RPMI8226 (cell line): ENCODE measurements at places on chromosomes 5 and 9.

- no peak for DNase-seq
Measured at GRCh38 chr9:9603345-9603744, 1009.5 kb downstream of the PTPRD start.

- DNase-seq, result no peak
Measured at GRCh38 chr5:121377461-121377860, 474.2 kb upstream of the FTMT start.

GRCh38 chr9:127935765-127936221, 1.9 kb downstream of the DPM2 start:
- no peak for DNase-seq

DNA sequence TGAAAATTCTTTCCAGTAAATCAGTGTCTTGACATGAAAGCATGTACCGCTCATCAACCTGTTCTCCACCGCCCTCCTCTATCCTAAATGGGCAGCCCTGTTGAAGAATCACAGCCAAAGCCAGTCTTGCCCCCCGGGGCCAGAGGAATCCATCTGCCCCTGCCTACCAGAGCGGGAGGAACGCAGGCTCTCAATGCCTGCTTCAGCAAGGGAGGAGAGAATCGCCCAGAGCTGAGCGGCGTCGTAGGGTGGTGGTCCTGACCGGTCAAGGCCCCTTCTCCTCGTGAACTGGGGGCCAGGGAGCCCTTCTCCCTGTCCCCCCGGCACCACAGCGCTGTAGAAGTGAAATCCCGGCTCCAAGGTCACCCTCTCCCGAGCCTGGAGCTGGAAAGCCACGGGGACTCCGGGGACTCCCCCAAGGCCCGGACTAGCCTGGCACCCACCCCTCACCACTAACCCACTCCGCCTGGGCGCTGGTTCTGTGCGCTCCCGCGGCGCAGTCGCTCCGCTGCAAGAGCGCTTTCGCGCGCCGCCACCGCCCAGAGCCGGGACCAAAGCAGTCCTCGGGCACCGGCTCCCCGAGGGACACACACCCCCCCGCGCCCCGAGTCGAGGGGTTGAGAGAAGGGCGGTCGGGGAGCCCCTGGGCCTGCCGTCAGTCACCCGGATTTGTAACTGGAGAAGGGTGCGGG, 718 bp upstream of the TMEM215 start:
- no peak for DNase-seq

DNA sequence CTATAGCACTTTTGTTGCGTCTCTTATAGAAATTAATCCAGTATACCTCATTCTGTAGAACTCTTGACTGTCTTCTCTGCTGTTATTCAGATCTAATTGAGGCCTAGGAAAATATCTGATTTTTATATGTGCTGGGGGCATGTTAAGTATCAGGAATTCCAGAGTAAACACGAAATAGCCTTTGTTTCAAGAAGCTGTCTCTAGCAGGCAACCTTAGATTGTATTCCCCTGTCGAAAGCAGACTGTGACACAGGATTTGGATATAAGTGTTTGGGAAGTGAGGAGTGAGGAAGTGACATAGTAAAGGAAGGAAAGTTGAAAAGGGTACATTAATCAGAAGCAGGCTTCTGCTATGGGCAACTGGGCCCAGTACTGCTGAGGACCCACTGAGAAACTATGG, 72.1 kb upstream of the RASA1 start:
- no peak for DNase-seq

DNA sequence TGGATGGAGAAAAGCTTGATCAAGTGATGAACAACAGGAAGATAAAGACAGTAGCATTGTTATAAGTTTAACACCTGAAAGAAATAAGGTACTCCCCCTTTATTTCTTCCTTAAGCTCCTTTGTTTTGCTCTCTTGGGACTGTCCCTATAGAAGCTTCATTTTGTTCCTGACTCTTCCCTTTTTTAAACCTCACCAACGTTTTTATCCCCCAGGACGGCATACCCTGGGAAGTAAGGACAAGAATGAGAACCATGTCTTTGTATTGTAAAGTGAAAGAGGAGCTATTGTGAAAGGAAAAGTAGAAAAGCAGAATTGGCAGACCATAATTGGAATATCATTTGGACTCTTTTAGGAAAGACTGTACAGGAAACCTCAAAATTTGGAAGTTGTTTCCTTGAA, 1368.6 kb upstream of the C9orf72 start:
- no peak for DNase-seq

DNA sequence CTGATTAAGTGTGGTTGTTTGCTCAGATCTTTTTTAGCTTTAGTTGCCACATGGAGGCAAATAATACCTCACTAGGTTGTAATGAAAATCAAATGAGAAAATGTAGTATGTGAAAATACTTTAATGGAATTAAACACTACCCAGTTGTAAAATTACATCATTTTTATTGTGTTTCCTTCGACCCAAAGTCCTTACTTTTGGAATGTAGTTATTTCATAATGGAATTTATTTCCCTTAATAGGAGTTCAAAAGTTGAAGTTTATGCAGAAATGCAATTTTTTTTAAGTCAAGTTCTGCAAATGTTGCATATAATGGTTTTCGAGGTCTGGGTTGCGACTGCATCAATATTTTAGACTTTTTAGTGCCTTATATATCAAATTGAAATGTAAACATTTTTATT, 31.0 kb downstream of the TNPO1 start:
- DNase-seq, result no peak

GRCh38 chr5:66757219-66757833, 161.1 kb downstream of the MAST4 start:
- DNase-seq, result peak; percentile 60

- no peak for DNase-seq
Measured at GRCh38 chr9:8633784-8634183, 834.2 kb upstream of the DMAC1 start.

- peak; percentile 8 for DNase-seq
Measured at GRCh38 chr9:97866848-97867247, 13.8 kb downstream of the FOXE1 start.

DNA sequence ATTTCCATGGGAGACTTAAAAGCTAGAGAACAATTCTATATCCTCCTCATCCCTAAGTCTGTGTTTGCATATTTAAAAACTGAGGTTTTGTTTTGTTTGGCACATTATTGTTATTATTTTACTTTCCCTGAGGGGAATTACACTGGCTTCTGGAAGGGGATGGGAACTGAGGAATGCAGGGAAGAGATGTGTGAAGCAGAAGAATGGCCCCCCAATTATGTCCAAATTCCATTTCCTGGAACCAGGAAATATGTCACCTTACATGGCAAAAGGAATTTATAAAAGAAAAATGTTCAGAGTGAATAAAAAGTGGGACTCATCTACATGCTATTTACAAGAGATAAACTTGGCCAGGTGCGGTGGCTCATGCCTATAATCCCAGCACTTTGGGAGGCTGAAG, 129.8 kb downstream of the MARCHF11 start:
- DNase-seq, result no peak

DNA sequence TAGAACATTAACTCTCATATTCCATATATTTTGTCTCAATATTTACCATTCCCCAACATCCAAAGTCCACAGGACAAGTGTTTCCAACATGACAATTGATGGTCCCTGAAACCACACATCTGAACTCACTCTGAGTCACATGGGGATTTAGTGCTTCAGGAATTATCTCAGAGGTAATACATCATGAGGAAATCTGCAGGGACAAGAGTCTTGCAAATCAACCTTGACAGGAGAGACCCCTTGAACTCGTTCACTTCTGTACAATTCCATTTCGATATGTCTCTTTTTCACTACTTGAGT, 119.7 kb upstream of the ABCA1 start:
- DNase-seq, result no peak

- DNase-seq, result no peak
Measured at GRCh38 chr5:19208397-19208796, 779.6 kb downstream of the CDH18 start.

DNA sequence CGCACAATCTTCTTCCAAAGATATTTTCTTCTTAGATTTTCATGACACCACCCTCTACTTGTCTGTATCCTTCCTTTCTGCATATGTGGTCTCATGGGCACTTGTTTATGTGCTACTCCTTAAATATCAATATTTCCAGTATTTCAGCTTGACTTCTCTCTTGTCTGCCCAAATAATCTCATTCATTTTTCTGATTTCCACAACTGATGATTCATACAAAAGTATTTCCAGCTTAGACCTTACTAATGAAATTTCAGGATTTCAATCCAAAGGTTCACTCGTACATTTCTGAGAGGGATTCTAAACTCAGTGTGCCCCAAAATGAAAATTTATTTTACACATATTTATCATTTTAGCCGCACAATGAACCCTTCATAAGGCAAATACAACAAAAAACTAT, 928.9 kb upstream of the C9orf72 start:
- no peak for DNase-seq

DNA sequence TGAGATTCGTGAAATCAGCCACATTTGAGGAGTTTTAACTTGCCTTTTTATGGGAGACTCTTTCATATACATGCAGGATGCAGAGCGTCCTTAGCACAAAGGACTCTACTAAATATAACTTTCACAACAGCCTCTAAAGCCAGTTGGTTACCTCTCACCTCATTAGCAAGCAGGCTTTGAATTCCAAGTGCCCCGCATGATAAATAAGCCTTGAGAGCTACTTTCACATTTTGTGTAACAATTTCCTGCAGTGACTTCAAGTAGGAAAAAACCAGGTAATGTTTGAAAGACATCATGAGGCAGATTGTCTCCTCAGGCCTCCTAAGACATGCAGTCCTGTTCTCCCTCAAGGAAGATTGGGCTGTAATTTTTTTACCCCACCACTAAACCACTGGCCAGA, 50.5 kb downstream of the RALGPS1 start:
- no peak for DNase-seq

GRCh38 chr9:113547501-113547900, 84.0 kb downstream of the RGS3 start:
- no peak for DNase-seq

DNA sequence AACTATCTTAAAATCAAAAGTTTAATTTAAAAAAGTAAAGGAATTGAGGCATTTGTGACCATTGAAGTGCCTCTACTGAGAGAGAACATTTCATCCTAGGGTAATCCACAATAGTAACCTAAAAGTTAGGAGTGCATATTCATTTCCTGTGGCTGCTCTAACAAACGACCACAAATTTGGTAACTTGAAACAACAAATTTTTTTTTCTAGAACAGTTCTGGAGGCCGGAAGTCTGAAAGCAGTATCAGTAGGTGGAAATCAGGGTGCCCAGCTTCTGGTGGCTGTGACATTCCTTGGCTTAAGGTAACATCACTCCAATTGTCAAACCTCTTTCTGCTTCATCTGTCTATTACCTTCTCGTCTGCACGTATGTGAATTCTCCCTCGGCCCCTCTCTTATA, 67.1 kb upstream of the SSBP2 start:
- DNase-seq, result no peak

GRCh38 chr9:125608489-125609224, 98.4 kb downstream of the MAPKAP1 start:
- DNase-seq, result no peak

DNA sequence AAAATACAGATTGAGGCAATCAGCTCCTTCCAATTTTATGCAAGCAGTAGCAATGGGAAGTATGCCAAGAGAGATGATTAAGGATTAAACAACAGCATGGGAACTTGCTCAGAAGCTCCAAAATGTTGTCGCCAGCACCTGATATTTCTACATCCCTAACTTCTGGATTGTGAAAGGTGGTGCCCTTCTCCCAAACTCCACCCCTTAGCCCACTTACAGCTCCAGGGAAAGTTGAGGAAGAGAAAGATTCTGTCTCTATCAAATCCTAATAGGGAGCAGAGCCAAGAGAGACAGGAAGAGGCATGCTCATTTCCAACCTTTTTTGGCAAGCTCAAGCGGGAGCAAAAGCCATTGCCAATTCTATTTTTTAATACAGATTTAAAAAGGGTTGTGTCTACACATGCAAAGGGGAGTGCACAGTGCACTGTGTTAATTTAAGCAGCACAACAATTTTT, 92.4 kb upstream of the NR3C1 start:
- no peak for DNase-seq

DNA sequence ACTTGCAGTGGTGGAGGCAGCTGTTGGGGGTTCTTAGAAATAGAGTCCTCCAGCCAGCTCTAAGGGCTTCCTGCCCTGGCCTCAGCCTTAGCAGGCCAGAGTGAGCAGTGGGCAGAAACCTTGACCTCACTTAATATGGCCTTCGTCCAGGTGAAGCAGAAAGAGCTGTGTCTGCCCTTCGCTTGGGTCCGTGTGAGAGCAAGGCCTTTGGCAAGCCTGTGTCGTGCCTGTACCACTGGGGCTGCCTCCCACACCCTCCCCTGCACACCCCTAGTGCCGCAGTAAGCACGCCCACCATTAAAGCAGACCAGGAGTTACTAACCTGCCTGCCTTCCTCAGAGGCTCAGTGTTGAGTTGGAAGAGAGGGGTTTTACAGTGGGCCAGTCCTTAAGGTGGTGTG, 13.6 kb downstream of the ARPC5L start:
- DNase-seq, result no peak

GRCh38 chr5:120465436-120465961, 1.4 kb downstream of the PRR16 start:
- peak; percentile 5 for DNase-seq

- no peak for DNase-seq
Measured at GRCh38 chr5:31911291-31912265, 262.5 kb downstream of the GOLPH3 start.

- DNase-seq, result no peak
Measured at GRCh38 chr5:10372726-10373709, 19.5 kb downstream of the MARCHF6 start.

GRCh38 chr9:17761984-17762676, 183.3 kb downstream of the SH3GL2 start:
- DNase-seq, result no peak

GRCh38 chr5:125452991-125453390, 706.6 kb upstream of the ZNF608 start:
- no peak for DNase-seq

DNA sequence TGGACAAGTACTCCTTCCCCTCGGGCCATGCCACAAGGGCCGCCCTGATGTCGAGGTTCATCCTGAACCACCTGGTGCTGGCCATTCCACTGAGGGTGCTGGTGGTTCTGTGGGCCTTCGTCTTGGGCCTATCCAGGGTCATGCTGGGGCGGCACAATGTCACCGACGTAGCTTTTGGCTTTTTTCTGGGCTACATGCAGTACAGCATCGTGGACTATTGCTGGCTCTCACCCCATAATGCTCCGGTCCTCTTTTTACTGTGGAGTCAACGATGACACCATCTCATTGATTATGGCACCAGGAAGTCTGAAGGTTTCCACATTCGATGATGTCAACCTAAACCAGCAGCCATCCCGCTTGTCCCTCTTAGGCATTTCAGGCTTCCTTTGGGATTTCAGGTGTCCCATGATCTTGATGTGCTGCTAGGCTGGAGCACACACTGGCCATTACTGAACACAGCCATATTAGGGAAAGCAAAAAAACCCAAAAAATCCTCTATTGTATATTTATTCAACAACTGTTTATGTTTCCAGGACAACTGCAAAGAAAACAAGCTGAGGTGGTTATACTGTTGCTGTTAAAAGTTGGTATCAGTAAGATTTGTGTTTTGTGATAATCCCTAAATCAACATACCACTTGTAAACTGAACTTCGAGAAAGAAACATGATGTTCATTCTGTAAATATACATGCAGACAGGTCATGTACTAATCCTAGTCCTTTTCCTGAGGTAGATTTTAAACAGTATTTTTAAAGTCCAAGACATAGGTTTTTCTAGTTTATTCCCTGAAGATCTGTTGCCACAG, 1.1 kb downstream of the PLPP6 start:
- no peak for DNase-seq
